ENCODE measurements at places on chromosomes 12 and 14. TPM values are rescaled to one million over a fixed set of nuclear protein-coding genes. Genes with fewer than 3 reads are reported as not detected.

GRCh38 chr12:103499571-103499970 is 3.8 kb upstream of the C12orf42 start:
- no peak for ATAC-seq

DNA sequence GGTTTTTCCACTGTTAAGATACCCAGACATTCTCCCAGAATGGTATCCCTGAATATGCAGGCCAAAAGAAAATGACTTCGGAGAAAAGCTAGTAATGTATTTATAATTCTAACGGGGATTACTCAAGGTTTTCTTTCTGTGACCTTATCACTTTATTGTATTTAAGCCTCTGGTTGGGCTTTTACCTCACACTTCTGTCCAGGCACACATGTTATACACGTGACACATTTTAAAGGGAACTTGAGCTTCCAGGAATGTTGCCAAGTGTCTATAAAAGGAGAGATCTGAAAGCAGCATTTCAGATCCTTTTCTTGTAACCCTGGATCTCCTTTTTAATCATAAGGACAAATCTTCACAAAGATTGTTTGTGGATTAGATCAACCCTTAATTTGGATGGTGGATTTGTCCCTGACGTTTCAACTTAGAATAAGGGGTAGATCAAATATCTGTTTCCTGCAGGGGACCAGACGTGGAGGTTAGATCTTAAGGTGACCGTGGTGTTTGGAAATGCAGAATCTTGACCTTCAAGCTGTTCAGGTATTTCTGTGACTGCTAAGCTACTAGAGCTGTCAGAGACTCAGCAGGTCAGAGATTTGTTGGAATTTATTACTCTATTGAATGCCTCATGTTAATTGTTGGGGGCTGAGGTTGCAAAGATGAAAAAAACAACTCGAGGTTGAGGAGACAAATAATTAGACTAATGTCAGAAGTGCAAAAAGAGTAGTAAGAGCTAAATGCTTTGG is 1.5 kb downstream of the CIPC start:
- no peak for ATAC-seq

DNA sequence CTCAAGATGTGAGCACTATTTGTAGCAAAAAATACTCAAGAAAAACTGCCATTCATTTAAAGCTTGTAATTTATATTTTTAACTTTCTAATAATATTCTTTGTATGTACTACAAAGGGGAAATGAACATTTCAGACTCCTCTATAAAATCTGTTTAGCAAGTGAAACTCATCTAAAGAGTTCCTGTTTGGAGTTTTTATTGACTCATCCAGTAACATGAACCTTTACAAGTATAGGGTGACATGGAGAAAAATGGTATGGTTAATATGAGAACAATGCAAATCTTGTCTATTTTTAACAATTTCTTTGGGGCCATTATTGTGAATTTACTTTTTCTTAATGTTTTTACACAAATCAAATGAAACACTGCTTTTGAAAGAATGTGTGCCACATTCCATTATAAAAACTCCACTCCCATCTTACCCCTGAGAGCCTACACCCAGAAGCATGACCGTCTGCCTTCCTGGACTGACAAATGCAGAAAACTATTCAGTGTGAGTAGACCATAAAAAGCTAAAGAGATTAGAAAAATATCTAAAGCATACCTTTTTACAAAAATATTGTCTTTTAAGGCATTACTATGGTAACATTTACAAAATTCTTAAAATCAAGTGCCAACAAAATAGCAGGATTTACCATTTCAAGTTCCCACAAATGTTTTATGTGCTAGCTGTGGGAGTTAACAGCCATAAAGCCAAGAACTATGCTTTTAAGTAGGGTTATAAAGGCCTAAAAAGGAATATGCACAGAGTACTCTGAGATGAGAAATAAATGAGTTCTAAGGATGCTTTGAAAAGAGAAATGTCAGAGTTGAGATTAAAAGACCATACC is 144.0 kb downstream of the ADAMTS20 start:
- no peak for ATAC-seq

GRCh38 chr12:39503439-39503838 is 60.5 kb upstream of the KIF21A start:
- ATAC-seq: no peak

- no peak for ATAC-seq
Observed at GRCh38 chr14:39431416-39432178, 636 bp downstream of the FBXO33 start.

- ATAC-seq: no peak
Observed at GRCh38 chr14:44942436-44942835, 19.3 kb downstream of the KLHL28 start.

CD163L1 gene
- 3.2 TPM for total RNA-seq

Data from gastroesophageal sphincter (tissue), 4 donors.